ENCODE measurements at places on chromosomes 12 and 14. TPM values are rescaled to one million over a fixed set of nuclear protein-coding genes. Genes with fewer than 3 reads are reported as not detected.

DNA sequence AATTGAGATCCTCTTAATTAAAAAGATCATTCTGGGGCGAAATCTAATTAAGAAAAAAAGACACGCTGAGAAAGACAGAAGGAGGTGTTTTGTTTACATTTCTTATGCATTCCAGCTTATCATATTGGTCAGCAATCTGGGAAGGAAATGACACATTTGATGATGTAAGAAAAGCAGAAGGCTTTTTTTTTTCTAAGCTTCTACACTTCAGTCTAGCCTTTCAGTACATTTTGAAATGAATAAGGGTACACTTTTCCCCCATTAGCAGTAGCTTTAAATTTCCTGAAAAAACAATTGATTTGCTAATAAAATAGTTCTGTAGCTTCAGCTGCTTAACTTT lies 5.9 kb upstream of the GSC start:
- DNase-seq: no peak

DNA sequence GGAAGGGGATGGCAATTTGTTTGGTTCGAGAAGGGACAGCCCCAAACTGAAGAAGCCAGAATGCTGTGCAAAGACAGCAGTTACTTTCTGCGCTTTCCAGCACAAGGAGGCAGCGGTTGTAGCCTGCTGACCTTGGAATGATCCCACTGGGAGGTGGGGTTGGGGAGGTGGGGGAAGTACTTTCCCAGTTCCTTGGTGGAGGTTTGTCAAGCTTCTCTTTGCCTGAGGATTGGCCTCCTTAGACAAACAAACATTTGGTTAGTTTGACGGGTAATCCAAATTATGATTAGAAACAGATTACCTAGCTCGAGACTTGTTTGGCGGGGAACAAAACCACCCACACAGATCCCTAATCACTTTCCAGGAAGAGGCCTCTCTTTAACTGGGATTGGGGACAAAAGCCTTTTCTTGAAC lies 79.1 kb upstream of the EGLN3 start:
- DNase-seq: no peak

DNA sequence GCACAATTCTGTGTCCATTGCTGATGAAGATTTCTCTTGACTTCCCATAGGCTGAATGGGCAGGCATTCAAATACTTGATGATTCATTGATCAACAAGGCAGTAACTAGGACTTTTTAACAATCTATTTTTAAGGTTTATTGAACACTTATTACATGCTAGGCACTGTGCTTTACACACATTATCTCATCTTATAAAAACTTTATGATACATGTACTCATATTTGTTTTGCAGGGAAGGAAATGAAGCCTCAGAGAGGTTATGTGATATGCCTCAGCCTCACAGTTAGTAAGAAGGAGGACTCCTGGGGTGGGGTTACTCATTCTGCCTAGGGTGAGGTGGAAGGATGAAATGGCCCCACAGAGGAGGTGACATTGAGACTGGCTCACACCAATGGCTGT lies 12.9 kb upstream of the EMP1 start:
- DNase-seq: no peak

GRCh38 chr12:32089156-32089555 lies 17.5 kb upstream of the BICD1 start:
- no peak for DNase-seq

DNA sequence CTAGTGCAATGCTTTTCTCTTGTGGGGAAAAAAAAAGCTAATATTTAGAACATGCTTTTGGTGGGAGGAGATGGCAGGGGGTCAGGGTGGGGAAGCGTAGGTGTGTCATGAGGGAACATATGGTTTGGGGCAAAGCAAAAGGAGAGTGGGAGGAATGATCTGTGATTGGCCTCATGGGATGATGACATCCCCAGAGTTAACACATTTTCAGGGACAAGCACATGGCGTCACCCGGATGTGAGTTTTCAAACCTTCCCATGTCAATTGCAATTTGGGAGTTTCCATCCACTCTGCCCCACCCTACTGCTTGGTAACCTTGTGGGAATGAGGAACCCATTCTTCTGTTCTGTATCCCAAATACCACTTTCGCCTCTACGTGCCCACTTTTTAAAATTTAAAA lies 164.2 kb downstream of the SSPN start:
- DNase-seq: no peak

Gene SOX5
- 1.0 TPM for total RNA-seq

Gene TMPRSS12
- total RNA-seq: not detected

Gene STAB2
- not detected for total RNA-seq

DNA sequence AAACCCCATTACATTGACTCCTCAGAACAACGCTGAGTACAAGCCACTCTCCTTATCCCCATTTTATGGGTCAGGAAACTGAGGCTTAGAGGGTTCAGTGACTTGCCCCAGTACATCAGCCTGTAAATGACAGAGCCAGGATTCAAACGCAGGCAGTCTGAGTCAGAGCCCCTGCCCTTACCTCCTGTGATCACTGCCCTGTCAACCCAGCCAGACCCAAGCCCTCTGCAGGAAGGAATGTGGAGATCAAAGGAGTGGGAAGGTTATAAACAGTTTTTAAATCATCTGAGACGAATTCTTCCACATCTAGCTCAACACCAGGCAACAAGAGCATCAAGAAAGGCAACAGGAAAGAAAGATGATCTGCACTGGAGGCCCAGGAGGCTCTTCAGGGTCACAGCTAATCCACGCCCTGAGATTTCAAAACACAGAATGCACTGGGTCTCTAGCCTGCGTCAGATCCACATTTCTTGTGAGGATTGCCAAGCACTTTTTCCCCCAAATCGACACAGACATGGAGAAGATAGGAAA lies 38.5 kb downstream of the SPTB start:
- DNase-seq: peak; percentile 80

DNA sequence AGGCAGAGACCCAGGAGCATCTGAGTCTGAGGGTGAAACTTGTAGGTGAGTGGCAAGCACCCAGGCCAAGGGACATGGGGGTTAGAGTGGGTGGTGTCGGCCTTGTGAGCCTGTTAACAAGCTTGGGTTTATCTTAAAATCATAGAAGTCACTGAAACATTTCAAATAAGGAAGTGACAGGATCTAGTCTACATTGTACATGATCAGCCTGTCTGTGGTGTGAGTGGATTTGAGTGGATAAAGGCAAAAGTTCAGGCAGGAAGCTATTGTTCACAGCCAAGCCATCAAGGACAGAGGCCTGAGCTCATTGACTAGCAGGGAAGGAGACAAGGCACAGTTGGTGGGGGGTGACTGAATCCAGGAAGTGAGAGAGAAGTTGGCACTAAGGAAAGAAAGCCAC lies 59.3 kb upstream of the FKBP4 start:
- no peak for DNase-seq

- DNase-seq: peak; percentile 85
These were observed 33.1 kb downstream of the RERG start for GRCh38 chr12:15188127-15188526.

DNA sequence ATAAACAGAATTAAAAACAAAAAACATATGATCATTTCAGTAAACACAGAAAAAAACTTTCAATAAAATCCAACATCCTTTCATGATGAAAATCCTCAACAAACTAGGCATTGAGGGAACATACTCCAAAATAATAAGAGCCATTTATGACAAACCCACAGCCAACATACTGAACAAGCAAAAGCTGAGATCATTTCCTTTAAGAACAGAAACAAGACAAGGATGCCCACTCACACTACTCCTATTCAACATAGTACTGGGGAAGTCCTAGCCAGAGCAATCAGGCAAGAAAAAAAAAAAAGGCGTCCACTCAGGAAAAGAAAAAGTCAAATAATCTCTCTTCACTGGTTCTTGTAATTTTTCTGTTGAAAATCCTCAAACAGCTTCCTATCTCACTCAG lies 30.1 kb downstream of the MRPL42 start:
- DNase-seq: no peak

Gene GUCY2C
- total RNA-seq: not detected

DNA sequence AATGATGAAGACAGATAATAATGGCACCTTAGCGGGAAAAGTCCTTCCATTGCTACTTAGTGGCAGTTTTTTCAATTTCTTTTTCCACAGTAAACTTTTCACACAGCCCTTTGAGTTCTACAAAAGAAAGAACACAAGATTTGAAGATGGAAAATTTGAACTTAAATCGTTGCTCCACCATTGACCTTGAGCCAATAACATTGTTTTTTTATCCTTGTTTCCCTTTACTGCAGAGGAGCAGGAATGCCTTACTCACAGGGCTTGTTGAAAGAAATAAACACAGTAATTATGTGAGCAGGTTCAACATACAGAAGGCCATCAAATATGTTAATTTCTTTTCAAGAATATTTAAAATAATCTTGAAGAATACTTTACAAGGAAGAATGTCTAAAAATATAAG lies 181.5 kb upstream of the KRR1 start:
- DNase-seq: peak; percentile 25

DNA sequence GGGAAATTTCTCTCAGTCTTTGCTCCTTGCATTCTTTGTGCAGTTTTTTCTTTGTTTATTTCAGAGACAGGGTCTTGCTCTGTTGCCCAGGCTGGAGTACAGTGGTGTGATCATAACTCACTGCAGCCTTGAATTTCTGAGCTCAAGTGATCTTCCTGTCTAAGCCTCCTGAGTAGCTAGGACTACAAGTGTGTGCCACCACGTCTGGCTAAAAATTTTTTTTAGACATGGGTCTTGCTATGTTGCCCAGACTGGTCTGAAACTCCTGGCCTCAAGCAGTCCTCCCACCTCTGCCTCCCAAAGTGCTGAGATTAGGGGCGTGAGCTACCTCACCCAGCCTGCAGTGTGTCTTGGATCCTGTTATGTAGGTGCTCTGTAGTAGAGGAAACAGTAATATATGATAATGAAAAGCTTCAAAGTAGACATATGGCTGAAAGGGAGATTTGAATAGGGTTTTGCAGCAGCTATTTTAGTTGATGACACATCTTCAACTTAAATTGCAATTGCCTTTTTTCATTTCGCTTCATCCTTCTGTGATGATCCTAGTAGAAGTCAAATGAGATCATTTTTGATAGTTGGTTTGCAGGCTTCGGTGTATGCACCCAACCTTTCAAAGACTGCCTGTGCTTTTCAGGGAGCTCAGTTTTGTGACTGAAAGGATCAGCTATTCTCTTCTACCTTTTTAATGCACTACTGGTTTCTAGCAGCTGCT lies 75.4 kb downstream of the FUT8 start:
- DNase-seq: no peak

All from renal cortical epithelial cell (primary cell).